ENCODE measurements at places on chromosomes 16 and 17. TPM values are rescaled to one million over a fixed set of nuclear protein-coding genes. Genes with fewer than 3 reads are reported as not detected.

DNA sequence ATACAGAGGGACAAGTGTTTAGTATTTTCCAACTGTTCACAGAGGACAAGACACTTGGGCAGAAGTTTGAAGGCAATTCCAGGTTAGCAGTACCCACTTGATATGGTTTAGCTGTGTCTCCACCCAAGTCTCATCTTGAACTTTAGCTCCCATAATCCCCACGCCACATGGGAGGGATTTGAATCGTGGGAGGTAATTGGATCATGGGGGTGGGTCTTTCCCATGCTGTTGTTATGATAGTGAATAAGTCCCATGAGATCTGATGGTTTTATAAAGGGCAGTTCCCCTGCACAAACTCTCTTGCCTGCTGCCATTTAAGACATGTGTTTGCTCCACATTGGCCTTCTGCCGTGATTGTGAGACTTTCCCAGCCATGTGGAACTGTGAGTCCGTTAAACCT is 668.9 kb downstream of the MAF start:
- no peak for DNase-seq

DNA sequence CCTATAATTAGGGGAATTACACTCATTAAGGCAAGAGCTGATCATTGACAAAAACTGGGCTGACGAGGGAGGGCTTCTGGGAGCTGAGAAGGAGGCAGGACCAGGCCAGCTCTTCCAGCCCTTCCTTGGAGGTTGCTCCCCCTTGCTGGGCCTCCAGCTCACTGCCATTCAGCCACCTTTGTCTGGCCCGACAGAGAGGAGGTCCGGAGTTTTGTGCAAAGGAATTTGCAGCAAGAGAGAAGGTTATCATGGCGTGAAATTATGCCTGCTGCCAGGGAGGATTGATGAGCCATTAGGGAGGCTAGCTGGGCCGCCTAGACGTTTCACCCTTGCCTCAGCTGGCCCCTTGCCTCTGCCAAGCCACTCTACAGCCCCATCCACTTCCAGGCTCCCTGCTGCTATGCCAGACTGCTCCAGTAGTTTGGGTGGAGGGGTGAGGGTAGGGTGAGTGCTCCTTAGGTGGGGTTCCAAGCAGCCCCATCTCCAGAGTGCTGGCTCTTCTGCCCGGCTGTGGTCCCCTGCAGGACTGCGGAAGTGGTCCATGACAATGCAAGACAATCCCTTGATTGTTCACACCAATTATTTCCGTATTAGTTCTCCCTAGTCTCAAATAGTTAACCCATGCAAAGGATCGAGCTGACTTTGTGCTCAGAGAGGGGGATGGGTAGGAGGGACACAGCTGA is 17.1 kb upstream of the PHF12 start:
- DNase-seq = no peak

GRCh38 chr16:81688182-81688581 is 90.9 kb upstream of the PLCG2 start:
- DNase-seq = no peak

DNA sequence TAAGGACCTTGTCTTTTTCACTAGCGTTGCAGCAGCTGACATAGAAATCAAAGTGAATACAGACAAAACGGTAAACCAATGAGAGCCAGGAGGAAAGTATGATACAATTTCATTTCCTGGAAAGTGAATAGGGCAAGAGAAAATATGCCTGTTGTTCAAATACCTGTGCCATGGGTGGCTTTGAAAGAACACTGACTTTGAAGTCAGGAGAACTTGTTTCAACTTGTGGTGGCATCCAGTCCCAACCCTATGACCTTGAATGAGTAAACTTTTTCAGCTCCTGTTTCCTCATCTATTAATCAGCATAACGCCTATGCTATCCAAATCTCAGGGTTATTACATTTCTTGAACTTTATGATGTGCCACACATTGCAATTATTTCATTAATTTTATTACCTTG is 173.7 kb upstream of the HS3ST3A1 start:
- no peak for DNase-seq

- peak; percentile 50 for DNase-seq
Observed at GRCh38 chr17:42980766-42981397, 517 bp downstream of the RUNDC1 start.

GRCh38 chr16:57576429-57576870 is 34.0 kb downstream of the ADGRG5 start:
- peak; percentile 78 for DNase-seq

DNA sequence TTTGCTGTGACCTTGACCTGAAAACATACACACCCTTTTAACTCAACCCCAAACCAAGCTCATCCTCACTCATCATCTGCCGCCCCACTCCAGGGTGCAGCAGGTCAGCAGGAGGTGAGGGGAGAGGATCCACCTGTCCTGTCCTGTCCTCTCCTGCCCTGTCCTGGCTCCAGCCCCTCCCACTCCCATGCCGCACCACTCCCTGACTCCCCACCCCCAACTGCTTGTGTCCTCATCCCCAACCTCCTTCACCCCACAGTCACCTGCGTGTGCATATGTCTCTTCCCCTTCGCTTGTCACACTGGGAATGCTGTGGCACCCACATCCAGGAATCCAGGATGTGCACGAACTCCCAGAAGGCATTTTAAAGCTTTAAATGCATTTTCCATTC is 15.6 kb downstream of the NGFR start:
- DNase-seq = no peak

- DNase-seq = no peak
Observed at GRCh38 chr17:64583038-64583437, 76.3 kb downstream of the CEP95 start.

The TBC1D3E gene
- not detected for total RNA-seq

The XAF1 gene
- 21.4 TPM for total RNA-seq
